ENCODE measurements at places on chromosomes 6 and 20. TPM values are rescaled to one million over a fixed set of nuclear protein-coding genes. Genes with fewer than 3 reads are reported as not detected.

- no peak for DNase-seq
Measured at GRCh38 chr20:30612344-30612743, 645.1 kb upstream of the DEFB115 start.

- no peak for DNase-seq
Measured at GRCh38 chr6:48249071-48249470, 138.1 kb upstream of the PTCHD4 start.

GRCh38 chr6:85069577-85069976 is 305.2 kb upstream of the TBX18 start:
- no peak for DNase-seq

Gene SAMD5
- 2.7 TPM for total RNA-seq

Gene RIN2
- 22.4 TPM for total RNA-seq

Data from A172 (cell line).